NCI-H2171 treated with DMSO at 0.1 percent for 48 hours (cell line): ENCODE measurements at places on chromosomes 4 and X.
A peak's percentile ranks its signal among the peaks of the same experiment; 100 is the strongest.

- DNase-seq = no peak
These were observed 181.8 kb downstream of the AFF2 start for GRCh38 chrX:148682206-148682605.

- no peak for DNase-seq
These were observed 53.7 kb upstream of the TMPRSS11F start for GRCh38 chr4:68183417-68183816.

DNA sequence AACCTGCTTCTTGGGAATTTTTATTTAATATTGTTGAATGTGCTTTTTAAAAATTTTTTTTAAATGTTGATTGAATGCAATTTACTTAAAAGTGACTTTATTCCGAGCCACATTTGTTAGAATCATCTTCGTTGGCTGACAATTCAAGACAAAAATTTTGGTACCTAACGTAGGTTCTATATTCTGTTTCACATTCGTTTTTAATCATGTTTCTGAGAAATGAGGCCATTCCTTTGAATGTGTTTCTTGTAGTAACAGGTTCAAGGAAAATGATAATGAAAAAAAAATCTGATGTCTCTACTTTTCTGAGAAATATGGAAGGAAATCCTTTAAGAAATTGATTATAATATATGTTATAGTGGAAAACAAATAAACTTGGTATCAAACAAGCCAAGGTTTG, 92.3 kb upstream of the DCLK2 start:
- DNase-seq = no peak

- DNase-seq = no peak
These were observed 13.6 kb downstream of the RGS12 start for GRCh38 chr4:3306450-3306849.

DNA sequence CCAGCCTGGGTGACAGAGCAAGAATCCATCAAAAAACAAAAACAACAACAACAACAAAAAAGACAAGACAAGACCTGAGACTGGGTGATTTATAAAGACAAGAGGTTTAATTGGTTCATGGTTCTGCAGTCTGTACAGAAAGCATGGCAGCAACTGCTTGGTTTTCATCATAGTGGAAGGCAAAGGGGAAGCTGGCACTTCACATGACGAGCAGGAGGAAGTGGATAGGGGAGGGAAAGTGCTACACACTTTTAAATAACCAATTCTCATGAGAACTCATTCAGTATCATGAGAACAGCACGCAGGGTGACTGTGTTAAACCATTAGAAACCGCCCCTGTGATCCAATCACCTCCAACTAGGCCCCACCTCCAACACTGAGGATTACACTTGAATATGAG, 28.4 kb upstream of the SLC10A7 start:
- DNase-seq = no peak

DNA sequence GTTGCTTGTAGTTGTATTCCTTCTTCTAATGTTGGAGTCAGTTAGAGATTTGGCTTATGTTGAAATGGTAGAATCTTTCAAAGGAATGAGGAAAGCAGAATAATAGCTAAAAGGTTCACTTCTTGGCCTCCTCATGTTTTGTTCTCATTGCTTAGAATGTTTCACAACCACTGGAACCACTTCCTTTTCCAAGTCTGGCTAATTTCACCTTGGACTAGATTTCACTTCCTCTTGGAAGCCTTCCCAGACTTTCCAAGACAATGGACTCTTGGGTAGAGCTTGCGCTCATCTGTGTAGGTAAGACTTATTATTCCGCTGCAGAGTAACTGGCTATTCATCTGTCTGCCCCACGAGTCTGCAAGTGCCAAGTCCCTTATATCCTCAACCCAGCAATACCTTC, 8.3 kb downstream of the SPATA18 start:
- DNase-seq = no peak

GRCh38 chrX:71622576-71623450, 4.5 kb upstream of the CXCR3 start:
- no peak for DNase-seq

DNA sequence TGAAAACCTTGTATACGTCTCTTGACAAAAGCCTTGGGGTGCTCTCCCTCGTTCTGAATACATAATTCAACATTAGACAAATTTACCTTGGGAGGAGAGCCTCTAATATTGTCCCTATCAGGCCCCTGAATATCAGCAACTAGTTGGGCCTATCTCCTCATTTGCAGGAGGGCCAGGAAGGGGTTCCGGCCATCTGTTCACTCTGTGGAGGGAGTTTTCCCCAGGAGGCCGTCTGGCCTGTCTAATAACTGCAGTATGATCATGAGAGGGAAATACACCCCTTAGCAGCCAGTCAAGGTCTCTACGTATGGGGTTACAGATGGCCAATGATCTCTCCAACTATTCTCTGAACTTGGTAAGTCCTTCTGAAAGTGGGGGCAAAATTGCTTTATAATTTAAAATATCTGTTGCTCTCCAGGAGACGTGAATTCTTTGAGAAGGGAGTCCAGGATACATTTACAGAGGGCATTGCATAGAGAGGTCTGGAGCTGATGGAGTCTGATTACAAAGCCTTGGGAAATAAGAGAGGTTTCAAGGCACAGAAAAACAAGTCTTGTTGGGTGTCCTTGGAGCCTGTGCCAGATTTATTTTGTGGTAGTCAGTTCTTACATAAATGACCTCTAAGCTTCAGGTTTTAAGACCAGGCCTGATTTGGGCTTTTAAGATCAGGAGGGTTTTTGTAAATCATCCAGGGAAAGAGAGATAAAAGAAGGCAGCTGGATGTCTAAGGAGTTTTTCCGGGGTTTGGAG, 48.2 kb upstream of the UXT start:
- peak; percentile 63 for DNase-seq

- DNase-seq = peak; percentile 45
These were observed 64.5 kb upstream of the CLDN34 start for GRCh38 chrX:9902656-9903055.

- peak; percentile 40 for DNase-seq
These were observed 292.5 kb downstream of the CHIC1 start for GRCh38 chrX:73855546-73855945.

DNA sequence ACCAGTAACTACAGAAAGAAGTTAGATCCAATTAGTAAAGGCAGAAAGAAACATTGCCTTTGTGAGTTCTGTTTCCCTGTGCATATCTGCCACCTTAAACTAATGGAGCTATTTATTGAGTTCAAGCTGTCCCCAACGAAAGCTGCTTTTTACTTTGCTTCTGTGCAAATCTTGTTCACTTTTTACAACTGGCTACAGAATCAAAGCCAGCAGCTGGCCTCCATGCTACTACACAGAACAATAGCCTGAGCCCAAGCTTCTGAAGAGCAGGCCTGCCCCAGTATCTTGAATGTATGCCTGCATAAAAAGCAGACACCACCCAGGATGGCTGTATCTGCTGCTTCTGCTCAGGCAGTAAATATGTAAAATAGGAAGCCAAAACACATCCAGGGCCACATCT, 28.1 kb downstream of the ANK2 start:
- peak; percentile 54 for DNase-seq

- DNase-seq = no peak
These were observed 2054.9 kb downstream of the PCDH7 start for GRCh38 chr4:32775049-32775448.

GRCh38 chr4:93834249-93835066, 5.9 kb downstream of the ATOH1 start:
- no peak for DNase-seq

DNA sequence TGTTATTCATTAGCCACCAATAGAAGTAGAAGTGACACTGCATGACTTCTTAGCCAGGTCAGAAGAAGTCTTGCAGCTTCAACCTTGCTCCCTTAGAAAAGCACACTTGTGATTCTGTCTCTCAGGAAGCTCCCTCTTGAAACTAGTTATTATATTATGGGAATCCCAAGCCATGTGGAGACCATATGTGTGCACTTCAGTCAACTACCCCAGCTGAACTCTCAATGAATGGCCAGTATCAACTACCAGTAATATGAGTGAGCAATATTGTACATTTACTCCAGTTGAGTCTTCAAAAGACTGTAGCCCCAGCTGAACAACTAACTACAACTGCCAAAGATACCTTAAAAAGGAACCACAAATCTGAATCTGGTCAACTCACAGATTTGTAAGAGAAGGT, 77.1 kb upstream of the GABRA3 start:
- DNase-seq = no peak

- DNase-seq = no peak
These were observed 20.1 kb downstream of the CA5B start for GRCh38 chrX:15758140-15758539.

DNA sequence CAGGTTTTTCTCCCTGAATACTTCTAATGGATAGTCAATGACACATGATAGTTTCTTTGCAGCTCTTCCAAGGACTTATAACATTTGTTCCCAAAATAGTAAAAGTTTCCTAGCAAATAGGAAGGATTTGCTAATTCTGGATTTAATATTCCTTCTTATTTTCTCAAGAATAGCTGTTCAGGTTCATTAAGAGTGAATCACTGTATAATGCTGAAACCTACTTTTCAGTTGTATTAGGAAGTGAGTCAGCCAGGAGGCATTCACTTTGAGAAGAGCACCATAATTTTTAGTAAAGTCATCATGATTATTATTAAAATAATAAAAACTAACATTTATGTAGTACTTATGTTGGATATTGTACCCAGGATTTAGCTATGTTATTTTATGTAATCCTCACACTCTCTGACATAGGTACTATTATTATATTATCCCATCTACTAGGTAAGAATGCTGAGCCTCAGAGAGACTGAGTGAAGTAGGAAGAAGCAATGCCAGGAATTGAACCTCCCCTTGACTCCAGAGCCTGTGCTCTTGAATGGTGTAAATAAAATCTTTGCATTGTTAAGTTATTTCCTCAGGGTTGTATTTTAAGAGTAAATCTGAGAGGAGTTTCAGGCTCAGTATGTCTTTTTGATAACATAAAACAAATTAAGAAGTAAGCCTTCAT, 114.8 kb downstream of the REELD1 start:
- no peak for DNase-seq

DNA sequence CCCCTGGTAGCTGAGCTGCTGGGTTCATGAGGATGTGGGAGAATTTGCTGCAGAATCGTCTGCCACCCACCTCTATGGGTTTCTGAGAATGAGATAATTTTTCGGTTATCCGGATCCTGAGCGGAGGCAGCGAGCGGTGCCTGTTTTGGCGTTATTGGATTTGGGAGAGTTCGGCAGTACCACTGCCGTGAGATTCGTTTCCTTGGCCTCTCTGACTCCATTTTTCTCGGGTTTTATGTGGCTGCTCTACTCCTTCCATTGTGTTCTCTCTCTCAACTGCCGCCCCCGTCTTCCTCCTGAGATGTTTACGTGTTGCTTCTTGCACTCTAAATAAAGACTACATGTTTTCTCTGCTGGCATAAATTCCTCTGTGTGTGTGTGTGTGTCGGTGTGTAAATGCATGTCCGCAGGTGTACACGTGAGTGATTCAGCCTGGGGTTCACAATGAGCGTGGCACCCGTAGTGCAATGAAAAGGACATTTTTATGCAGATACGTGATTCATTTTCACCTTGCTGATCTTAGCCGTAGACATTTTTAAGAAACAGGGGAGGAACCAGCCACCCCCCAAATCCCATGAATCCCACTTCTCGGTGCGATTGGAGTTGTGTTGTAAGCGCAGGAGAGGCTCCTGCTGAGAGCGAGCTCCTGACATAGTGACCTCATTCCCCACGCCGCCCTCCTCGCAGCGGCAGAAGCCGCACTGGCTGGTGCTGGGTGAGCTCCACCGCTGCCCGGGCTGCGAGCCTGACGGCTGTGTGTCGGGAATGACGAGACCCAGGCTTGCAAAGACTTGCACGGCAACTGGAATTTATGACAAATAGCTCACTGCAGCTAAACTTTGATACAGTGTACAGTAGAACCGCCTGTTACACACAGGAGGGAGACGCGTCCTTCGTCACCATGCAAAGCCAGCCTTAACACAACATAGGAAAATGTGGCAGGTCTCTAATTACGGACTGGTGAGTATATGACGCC, 82.2 kb downstream of the STOX2 start:
- DNase-seq = peak; percentile 49

DNA sequence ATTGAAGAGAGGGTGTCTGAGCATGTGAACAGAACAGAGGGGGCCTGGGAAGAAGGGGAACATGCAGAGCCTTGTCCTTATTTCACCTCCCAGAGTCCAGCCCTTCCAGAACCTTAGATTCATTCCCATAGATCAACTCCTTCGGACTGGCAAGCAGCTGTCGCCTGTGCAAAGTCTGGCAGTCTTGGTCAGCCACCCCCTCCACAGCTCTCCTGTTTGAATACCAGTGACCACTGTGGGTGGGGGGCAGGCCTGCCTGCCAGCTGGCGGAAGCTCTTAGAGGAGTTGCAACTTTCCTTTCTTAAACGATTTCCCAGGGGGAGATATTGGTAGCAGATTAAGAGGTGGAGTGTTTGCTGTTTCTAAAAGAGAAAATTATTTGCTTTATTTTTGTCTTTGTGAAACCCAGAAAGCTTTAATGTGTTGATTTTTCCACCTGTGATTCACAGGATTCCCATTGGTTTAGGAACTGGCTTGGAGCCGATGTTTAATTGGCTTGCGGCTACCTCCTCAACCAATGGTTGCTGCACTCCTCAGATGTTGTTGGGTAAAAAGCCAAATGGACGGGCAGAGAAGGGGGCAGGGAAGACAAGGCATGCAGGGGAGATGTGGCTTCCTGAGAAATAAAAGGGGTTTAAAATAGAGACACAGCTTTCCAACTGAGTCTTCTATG, 62.2 kb upstream of the PRPS1 start:
- DNase-seq = no peak

- DNase-seq = no peak
These were observed 1077.3 kb downstream of the RAPGEF2 start for GRCh38 chr4:160180211-160180610.

GRCh38 chr4:41362621-41363383, 106.1 kb downstream of the UCHL1 start:
- DNase-seq = peak; percentile 63

GRCh38 chr4:77619408-77619807, 13.8 kb downstream of the CXCL13 start:
- DNase-seq = no peak

- no peak for DNase-seq
These were observed 46.0 kb downstream of the HADH start for GRCh38 chr4:108035691-108036090.

GRCh38 chrX:13093529-13094140, 49.2 kb upstream of the FAM9C start:
- DNase-seq = no peak

GRCh38 chr4:129972257-129972656, 876.3 kb downstream of the C4orf33 start:
- DNase-seq = no peak

DNA sequence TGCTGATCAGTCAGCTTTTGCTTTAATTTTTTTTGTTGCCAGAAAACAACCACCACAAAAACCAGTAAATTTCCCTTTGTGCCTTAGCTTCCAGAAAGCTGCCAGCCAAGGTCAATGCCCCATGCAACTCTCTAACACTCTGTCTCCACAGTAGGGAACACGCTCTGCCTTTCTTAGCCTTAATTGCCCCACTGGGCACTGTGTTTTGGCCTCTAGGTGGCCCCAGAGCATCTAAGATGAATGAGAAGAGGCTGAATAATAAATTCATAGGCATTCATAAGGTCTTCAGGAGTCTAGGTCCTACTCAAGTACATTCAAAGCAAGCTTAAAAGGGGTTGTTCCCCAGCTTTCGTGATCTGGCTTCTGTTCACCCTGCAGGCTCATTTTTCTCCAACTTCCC, 57.7 kb upstream of the PASD1 start:
- DNase-seq = peak; percentile 22

- no peak for DNase-seq
These were observed 140.8 kb upstream of the EDNRA start for GRCh38 chr4:147340111-147340510.
